ENCODE measurements at places on chromosomes 11 and 22.
A peak's percentile ranks its signal among the peaks of the same experiment; 100 is the strongest.

- no peak for DNase-seq
Observed at GRCh38 chr11:77020734-77021133, 13.5 kb upstream of the B3GNT6 start.

DNA sequence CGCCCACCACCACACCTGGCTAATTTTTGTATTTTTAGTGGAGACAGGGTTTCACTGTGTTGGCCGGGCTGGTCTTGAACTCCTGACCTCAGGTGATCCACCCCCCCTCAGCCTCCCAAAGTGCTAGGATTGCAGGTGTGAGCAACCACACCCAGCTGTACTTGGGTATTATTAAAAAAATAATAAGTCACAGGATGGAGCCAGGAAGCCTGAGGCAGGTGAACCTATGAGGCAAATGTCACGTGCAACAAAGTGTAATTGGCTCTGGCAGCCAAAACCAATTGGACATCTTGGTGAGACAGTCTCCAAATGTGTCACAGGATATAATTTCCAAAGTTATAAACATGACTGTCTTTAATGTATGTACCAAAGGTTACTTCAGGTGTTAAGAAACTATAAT is 24.0 kb upstream of the MALAT1 start:
- no peak for DNase-seq

DNA sequence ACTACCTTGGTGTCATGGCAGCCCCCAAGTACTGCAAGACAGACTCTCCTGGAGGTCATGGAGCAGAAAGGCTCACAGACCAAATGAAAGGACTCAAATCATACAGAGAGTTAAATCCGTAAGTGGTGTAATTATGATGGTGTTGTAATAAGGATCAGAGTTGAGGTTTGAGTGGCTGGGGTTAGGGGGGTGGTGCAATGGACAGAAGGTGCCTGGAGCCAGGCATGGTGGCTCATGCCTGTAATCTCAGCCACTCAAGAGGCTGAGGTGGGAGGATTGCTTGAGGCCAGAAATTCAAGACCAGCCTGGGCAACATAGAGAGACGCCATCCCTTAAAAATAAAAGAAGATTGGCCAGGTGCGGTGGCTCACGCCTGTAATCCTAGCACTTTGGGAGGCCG is 18.7 kb downstream of the ART5 start:
- DNase-seq: no peak

- DNase-seq: no peak
Observed at GRCh38 chr22:20191000-20191515, 40.2 kb upstream of the CCDC188 start.

- no peak for DNase-seq
Observed at GRCh38 chr11:74678591-74679512, 52.4 kb downstream of the CHRDL2 start.

GRCh38 chr11:47514825-47515647 is 37.9 kb downstream of the CELF1 start:
- no peak for DNase-seq

DNA sequence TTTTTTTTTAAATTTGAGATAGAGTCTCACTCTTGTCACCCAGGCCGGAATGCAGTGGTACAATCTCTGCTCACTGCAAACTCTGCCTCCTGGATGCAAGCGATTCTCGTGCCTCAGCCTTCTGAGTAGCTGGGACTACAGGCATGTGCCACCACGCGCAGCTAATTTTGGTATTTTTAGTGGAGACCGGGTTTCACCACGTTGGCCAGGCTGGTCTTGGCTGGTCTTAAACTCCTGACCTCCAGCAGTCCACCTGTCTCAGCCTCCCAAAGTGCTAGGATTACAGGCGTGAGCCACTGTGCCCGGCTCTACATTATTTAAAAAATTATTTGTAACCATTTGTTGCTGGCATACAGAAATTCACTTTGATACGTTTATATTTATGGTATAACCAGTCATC is 18.6 kb downstream of the EP300 start:
- DNase-seq: no peak

GRCh38 chr11:115761348-115761747 is 257.1 kb upstream of the CADM1 start:
- DNase-seq: no peak

DNA sequence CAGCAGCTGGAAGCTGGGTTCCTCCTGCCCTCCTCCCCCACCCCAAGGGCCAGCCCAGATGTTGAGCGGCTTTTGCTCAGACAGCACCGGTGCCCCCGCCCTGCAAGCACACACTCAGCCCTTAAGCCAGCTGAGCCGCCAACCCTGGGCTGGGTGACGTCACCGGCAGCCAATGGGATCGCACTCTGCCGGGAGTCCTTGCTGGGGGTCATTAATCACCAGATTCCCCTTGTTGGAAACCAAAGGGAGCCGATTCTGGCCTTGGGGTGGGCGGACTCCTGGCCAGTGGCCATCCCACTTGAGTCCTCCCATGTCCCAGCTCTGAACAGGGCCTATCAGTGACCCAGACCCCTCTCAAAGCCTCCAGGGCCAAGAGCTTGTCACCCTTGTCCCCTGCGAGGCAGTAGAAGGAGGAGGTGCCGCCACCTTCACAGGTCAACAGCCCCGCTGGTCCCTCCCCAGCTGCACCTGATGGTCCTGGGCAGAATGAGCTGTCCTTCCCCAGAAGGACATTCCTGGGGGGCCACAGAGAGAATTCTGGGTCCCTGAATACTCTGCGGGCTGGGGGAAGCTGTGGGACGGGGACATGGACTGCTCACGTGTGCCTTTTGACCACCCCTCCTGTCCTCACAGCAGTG is 7.4 kb downstream of the DUSP8 start:
- no peak for DNase-seq

GRCh38 chr11:72606748-72607468 is 67.3 kb downstream of the PDE2A start:
- DNase-seq: no peak

- no peak for DNase-seq
Observed at GRCh38 chr11:134658481-134659225, 246.6 kb upstream of the B3GAT1 start.

DNA sequence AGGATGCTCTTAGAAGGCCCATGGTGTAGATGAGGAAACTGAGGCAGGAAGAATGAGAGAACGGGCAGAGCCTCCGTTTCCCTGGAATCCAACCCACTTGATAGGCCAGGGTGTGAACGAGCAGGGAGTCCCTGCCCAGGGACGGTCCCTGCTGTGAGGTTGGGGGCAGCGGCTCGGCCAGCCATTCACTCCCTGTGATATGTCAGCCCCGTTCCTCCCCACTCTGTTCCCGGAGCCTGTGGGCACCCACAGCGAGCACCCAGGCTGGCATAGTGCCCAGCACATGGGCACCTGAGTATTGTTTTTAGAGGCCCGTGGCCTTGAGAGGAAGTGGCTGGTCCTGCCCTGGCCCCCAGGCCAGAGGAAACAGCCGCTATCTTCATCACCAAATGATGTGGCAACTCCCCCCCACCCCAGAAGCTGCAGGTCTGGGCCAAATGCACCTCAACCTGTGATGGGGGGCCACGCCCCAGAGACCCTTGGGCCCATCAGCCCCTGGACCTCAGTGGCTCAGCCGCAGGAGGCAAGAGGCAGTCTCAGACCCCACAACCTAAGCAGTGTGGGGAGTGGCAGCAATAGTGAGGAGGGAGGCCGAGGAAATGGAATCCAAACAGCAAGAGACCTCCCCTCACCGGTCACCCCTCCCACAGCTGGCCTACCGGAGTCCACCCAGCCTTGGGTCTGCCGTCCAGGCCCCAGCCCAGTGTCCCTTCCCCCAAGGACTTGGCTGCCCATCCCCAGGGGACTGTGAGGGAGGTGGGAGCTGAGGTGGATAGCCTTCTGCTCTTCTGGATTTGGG is 2.1 kb downstream of the ALDH3B1 start:
- no peak for DNase-seq

DNA sequence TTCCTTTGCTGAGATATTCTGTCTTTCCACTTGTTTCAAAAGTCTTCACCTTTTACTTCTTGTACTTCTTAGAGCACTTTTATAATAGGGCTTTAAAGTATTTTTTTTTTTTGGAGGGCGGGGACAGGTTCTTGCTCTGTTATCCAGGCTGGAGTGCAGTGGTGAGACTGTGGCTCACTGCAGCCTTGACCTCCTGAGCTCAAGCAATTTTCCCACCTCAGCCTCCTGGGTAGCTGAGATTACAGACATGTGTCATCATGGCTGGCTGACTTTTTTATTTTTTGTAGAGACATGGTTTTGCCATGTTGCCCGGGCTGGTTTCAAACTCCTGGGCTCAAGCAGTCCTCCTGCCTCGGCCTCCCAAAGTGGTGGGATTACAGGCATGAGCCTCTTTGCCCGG is 57.9 kb downstream of the DYNC2H1 start:
- DNase-seq: peak; percentile 4

- DNase-seq: no peak
Observed at GRCh38 chr11:19013181-19013857, 47.2 kb downstream of the MRGPRX2 start.

GRCh38 chr11:101880222-101880621 is 34.6 kb upstream of the CEP126 start:
- DNase-seq: peak; percentile 75

- DNase-seq: no peak
Observed at GRCh38 chr11:44037658-44037998, 10.2 kb upstream of the ACCSL start.

GRCh38 chr22:45869340-45869847 is 107.6 kb downstream of the WNT7B start:
- DNase-seq: no peak

GRCh38 chr11:14677146-14677545 is 33.5 kb downstream of the PDE3B start:
- no peak for DNase-seq

DNA sequence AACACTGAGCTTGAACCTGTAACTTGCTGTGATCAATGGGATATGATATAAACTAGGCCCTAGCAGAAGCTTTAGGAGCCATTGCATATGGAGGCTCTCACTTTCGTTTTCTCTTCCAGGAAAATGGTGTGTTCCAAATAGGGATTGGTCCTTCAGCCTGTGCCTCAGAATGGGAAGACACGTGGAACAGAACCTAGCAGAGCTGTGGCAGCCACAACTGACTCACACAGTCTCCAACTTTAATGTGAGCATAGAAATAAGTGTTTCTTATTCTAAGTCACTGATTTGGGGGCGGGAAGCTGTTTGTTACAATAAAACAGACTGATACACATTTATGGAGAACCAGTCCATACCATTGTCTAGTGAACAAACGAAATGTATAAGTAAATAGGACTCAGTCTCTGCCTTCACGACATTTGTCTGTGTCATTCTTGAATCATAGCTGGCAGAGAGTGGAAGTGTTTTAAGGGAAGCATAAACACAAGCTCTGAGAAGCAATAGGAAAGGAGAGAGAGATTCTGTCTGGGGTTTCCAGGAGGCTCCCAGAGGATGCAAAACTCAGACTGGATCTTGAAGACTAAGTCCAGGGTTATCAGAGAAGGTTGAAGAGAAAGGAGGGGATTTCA is 97.3 kb downstream of the GALNT18 start:
- DNase-seq: no peak

- DNase-seq: no peak
Observed at GRCh38 chr11:103397369-103397768, 288.1 kb downstream of the DYNC2H1 start.

GRCh38 chr11:70020336-70021214 is 57.5 kb upstream of the ANO1 start:
- DNase-seq: no peak

DNA sequence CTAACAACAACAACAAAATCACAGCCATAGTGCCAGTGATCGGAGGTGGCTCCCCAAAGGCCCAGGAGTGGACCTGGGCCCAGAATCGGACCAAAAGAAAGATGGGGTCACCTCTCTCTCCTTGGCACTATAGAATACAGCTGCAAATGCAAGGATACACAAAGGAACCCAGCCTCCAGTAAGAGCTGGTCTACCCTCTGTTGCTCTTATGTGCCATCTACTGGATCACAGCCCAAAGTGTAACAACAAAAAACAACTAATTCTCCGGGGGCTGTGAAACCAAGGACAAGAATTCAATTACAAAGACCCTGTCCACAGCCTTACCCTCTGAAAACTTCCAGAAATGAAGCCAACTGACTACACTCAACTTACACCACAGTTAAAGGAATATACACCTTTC is 21.6 kb downstream of the OR8G5 start:
- no peak for DNase-seq

GRCh38 chr22:36301851-36302250 is 48.9 kb downstream of the APOL1 start:
- DNase-seq: no peak

- DNase-seq: no peak
Observed at GRCh38 chr11:76551400-76551799, 106.6 kb downstream of the EMSY start.

GRCh38 chr11:6285019-6285418 is 25.4 kb downstream of the CCKBR start:
- no peak for DNase-seq

DNA sequence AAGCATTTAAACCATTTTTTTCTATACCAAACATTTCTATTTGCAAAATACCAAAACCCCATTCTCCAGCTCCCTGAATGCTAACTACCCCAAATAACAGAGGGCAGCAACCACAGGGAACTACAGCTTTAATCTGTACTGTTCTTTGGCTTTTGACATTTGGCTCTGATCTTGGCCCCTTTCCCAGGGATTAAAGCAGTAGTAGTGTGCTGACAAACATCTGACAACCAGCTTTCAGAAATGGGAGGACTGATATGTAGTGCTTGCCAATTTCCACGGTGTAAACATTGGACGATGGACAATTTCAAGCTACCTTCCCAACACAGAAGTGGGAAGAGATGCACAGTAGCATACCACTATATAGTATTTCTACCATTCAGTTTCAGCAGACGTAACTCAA is 88.4 kb upstream of the TEAD1 start:
- no peak for DNase-seq

GRCh38 chr11:73053964-73054363 is 88.2 kb downstream of the FCHSD2 start:
- no peak for DNase-seq

DNA sequence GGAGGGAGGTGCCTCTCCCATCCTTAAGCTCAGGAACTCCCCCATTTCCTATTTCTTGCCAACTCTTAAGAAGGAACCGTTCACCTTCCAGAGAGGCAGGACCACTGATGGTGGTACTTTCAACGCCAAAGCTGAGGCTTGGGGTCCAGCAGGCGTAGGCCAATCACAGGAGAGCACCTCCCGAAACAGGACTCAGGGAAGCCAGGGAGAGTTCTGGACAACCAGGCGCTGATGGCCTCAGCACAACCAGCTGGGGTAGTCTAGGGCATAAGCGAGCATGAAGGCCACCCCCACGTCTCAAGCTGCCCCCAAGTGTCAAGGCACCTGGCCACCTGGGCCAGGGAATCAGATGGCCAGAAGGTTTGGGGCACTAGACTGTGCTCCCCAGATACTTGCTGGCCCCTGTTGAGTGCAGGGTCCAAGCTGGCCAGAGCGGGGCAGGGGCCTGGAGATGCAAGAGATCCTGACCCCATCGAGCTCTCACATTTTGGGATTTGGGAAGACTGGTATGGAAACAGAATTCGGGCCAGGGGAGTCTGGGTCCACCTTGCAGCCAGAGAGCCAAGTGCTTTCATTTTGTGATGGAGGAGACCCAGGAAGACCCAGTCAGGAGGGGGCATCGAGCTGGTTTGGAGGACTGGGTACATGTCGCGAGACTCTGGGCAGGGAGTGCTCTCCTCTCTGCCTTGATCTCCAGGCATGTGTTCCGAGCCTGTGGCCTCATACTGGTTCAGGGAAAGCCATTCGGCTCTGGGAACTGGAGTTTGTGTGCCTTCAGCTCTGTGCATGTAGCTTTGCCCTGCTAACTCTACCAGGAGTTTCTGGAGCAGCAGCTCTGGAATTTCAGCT is 926 bp downstream of the CD6 start:
- DNase-seq: no peak

All from HepG2 (cell line).